Brain (organoid and tissue), 16 donors: ENCODE measurements at places on chromosomes 3 and 15.

- DNase-seq = no peak
These were observed 10.7 kb downstream of the LRTM1 start for GRCh38 chr3:54917174-54917573.

GRCh38 chr3:100254168-100254777 is 6.5 kb upstream of the TBC1D23 start:
- DNase-seq = peak; percentile 67

DNA sequence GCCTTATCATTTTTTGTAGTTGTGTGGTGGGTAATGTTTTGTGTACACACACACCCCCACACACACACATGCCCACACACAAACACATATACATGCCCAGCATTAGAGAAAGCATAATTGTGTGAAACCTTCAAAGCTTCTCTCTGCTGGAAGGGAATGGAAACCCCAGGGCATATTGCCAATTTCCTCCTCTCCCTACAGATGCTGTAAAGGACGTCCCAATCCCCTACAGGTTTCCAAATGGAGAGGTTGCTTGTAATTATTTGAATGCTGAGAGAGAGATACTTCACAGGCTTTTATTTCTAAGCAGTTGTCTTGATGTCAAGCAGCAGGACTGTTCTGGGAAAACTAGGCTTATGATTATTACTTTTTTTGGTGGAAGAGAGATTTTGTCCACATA is 23.0 kb upstream of the CCK start:
- DNase-seq = no peak

GRCh38 chr3:110550511-110550910 is 521.1 kb upstream of the NECTIN3 start:
- peak; percentile 1 for DNase-seq

DNA sequence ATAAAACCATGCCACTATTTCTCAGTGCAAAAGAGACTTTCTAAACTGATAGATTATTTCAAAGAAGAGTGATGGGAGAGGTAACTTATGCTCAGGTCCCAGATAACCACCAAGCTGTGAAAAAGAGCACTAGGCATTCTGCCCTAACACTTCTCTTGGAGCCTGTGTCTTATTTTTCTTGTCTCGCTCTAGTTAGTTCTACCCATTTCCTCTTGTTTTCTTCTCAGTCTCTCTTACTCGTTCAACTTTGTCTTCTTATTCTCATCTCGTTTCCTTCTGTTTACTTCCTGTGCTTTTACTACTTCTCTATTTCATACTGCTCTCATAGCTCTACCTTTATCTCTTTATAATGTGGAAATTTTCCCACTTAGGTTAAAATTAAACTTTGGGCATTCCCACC is 91.8 kb upstream of the CGNL1 start:
- no peak for DNase-seq

DNA sequence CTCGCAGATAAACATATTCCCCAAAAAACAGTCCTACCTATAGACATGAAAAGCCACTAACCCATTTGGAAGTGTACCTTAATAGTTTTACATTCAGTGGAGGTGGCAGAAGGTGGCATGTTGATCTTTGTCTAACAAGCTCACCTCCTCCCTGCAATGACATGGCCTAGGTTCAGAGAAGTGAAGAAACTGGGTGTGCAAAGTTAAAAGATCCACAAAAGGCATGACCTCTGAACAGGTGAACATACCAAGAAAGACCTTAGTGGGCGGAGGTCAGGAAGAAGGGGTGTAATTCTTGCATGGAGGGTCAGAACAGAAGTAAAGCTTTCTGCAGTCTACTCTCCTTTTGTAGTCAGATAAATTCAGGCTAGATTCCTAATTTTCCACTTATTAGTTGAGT is 822 bp downstream of the MRPL3 start:
- DNase-seq = no peak

GRCh38 chr15:40003116-40003916 is 35.7 kb downstream of the SRP14 start:
- no peak for DNase-seq

GRCh38 chr3:52811452-52812011 is 16.9 kb downstream of the ITIH3 start:
- no peak for DNase-seq

DNA sequence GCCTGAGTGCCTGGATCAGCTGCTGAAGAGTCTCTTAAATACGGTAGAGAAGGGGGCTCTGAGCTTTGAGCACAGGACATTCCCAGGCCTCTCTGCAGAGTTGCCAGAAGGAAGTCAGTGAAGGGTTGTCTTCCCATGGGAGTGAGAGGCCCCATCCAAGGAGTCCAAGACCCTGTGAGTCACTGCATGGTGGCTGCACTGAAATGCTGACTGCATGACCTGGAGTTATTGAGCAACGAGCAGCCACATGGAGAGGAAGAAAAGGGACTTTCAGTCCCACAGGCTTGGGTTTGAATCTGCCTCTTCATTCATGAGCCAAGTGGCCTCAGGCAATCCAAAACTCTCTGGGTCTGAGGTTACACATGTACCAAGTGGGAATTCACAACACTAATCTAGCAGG is 69.6 kb upstream of the RASGRF1 start:
- DNase-seq = no peak

DNA sequence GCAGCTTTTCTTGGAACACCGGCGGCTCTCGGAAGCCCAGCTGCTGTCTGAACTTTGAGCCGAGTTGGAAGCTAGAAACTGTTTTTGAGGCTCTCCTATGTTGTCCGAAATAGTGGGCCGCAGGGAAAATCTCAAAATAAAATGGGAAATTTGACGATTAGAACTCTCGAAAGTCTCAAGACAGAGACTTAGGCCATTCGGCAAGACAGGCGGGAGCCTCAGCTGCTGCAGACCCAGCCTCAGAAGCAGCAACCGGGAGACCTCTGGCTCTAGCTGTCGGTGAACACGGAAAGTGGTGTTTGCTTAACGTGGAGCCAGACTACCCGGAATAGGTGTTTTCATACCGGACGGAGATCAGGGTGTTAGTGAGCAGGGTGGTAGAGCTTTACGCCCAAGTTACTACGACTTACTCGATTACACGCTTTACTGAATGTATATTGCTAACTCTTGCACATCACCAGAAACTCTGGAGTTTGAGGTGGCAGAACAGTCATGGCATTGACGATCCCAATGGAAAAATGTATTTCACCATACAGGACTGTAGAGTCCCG is 357 bp upstream of the MAN2C1 start:
- no peak for DNase-seq

DNA sequence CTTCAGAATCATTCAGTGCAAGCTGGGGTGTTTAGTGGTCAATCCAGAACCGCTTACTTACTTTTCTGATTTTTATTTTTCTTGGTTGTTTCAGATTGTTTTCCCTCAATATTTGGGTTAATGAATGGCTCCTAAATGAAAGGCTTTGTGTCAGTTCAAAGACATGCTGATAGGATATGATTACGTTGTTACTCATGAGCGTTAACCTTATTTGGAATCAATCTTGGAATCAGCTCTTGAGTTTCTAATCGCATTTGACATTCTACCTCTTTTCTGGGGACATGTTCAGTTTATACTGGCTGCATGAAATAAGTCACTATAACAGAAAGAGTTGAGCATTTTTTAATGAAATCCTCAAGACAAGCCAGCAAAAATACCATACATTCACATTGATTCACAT is 50.2 kb downstream of the ATP11B start:
- no peak for DNase-seq

GRCh38 chr3:59935025-59935424 is 885.2 kb upstream of the CFAP20DC start:
- DNase-seq = no peak

DNA sequence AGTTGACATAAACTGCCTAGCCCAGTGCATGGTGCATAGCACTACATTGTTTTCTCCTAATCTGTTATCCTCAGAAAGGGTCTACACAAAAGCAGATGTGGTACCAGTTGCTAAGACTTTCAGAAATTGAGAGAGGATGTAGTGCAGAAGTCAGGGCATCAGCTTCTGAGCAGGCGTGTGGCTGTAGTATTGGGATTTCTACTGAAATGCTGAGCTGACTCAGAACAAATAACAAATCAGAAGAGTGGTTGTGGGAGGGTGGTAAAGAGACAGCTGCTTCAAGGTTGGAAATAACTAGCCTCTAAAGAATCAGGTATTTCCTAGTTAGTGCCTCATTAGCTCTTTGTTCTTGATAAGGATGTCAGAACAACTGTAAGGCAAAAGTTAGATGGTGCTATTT is 161.3 kb downstream of the AKAP13 start:
- no peak for DNase-seq

DNA sequence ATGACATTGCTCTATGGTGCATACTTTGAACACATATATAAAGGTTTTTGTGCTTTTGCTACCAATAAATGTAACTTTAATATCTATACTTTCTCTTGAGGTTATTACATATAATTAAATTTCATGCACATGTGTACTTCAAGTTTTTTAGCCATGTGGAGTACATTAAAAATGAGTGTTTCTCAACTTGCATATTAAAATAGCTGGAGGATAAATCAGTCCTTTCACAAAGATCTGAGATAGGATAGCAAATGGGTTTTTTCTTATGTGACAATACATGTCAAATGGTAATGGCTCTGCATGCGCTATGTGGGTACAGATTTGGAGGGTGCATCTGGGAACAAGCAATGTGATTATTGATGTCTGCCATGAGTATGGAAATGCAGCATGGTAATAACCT is 48.7 kb upstream of the COL6A6 start:
- DNase-seq = no peak

DNA sequence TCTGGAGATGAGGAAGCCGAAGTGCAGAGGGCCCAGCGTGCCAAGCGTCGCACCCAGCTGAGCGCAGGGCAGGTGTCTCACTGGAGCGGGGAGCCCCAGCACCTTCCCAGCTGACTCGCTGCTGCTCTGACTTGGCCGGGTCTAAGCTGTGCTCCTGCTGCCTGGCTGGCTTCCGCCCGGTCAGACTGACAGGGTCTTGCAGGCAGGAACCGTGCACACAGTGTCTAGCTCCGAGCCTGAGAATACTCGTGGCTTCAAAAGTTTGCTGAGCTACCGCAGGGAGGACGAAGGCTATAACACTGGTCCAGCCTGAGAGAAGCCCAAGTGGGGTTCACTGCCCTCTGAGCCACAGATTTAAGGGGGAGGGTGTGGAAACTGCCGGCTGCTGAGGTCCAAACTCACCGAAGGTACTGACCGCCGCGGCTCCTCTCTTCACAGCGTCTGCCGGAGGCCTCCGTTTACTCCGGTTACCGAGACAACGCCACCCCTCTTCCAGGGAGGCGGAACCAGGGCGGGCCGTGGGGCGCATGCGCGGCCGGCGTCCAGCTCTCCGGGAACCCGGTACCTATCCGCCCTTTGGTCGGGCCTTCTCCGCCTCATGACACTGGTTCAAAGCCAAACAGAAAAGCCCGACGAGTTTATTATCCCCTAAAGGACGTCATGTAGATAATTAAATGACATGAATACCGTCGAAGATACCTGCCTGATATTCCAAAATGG is at the start of gene CFAP44:
TSS of gene CFAP44 (minus strand) at position 443 of the 720 bp plus-strand sequence. CDS start 7,829 bp downstream, outside the sequence.
- peak; percentile 93 for DNase-seq

DNA sequence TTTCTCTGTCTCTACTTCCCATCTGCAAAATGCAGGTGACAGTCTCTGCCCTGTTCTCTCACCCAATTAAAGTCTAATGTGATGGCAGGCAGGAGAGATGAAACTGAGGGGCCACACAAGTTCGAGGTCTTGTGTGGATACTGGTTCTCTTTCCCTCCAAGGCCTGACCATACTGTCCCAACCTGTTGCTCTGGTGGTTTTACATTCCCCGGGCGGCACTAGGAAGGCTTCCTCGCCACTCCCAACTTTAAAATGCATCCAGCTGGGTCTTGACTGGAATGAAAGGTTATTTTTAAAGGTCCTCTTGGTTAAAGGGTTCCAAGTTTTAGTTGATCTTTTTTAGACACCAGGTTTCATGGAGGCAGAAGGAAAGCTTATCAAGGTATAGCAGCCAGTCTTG is 37.2 kb downstream of the WHAMM start:
- DNase-seq = no peak

DNA sequence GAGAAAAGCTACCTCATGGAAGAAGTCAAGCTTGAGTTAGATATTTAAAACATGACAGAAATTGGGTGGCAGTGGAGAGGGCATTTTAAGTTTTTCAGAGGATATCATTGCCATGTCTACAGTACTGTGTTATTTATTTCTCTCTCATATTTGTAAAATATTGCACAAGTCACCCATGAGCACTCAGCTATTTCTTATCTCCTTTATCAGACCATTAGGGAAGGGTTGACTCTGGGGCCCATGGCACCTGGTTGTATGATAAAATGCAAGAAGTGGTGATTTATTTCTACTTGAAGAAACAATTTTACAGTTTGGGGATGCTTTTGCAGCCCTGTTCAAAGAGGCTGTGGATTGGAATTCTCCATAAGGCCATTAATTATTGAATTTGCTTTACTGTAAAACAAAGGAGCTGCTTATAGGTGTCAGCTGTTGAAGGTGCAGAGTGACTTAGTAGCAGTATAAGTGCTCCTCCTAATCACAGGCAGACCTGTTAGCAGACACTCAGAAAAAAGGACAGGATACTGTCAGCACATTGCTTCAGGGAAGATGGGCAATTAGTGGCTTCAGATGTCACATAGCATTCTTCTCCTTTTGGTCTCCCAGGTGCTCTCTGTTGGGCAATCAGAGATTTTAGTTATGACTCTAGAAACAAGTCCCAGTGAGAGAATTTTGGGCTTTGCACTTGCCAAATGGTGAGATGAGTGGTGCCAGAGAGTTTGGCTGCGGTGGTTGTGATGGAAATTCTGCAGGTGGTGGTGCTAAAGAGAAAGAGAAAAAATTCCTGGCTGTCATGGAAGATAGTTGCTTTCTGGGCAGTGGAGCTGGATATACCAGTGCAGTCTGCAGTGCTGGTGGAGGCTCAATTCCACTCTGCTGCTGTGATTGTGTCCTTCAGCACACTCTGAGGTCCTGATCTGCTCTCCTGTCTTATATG is 129.7 kb upstream of the ROPN1 start:
- peak; percentile 51 for DNase-seq

- DNase-seq = no peak
These were observed 14.2 kb upstream of the HOMER2 start for GRCh38 chr15:82966671-82967071.

DNA sequence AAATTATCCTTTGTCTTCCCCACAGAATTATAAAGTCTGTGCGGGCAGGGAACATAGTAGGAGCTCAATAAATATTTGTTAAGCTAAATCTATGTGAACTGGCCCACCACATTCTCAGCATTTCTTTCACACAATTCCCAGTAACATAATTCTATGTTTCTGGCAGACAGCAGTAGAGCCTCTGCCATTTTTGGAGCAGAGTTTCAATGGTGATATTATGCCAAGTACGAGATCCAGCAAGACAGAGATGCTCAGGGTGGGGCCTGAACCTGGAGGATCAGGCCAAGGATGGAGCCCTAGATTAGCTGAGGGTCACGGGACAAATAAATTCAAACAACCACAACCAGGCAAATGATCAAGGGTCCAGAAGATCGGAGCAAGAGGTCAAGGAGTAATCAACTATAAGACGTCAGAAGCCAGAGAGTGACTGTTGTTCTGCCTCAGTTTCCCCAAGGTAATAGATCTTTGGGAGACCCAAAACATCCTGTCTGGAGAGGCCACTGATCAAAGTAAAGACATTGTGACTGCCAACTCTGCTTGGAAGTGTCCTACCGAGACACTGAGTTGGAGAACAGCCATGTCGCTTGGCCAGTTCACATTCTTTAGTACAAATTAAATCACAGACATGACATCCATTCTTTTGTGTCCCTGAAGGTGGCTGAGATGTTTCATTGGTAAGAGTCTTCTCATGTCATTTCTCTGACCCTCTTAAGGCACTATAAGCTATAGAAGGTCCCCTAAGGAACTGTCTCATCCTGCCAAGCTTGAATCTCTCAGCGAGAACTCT is 15.4 kb downstream of the SRGAP3 start:
- no peak for DNase-seq
